Hypothalamus (tissue), 51 donors: ENCODE measurements at places on chromosomes 7 and 10.

GRCh38 chr7:71131256-71132126 is 453 bp upstream of the GALNT17 start:
- no peak for DNase-seq

GRCh38 chr7:142556740-142557139 is 192.5 kb upstream of the PRSS1 start:
- DNase-seq = no peak

DNA sequence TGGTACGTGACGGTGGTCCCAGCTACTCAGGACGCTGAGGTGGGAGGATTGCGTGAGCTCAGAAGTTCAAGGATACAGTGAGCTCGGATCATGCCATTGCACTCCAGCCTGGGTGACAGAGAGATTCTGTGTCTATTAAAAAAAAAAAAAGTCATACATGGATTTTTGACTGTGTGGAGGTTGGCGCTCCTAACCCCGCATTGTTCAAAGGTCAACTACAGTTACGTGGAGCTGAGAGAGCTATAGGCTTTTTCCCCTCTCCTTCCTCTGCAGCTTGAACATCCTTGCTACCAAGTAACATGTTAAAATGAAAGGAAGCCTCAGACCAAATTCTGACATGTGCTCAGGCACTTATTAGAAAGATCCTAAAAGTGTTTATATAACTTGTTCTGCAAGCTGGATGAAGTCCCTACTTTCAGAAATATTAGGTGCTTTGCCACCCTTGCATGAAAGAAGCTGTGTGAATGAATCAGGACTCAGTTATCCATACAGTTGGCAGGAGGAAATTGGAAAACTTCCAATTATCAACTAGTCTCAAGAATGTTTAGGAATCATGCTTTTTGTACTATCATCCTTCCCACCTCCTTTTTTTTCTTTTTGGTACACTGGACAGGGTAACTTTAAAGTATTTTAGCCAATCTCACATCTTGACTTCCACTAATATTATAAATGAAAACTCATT is 12.5 kb upstream of the ST7 start:
- DNase-seq = no peak

- DNase-seq = no peak
Observed at GRCh38 chr7:101604331-101604933, 24.7 kb downstream of the MYL10 start.

DNA sequence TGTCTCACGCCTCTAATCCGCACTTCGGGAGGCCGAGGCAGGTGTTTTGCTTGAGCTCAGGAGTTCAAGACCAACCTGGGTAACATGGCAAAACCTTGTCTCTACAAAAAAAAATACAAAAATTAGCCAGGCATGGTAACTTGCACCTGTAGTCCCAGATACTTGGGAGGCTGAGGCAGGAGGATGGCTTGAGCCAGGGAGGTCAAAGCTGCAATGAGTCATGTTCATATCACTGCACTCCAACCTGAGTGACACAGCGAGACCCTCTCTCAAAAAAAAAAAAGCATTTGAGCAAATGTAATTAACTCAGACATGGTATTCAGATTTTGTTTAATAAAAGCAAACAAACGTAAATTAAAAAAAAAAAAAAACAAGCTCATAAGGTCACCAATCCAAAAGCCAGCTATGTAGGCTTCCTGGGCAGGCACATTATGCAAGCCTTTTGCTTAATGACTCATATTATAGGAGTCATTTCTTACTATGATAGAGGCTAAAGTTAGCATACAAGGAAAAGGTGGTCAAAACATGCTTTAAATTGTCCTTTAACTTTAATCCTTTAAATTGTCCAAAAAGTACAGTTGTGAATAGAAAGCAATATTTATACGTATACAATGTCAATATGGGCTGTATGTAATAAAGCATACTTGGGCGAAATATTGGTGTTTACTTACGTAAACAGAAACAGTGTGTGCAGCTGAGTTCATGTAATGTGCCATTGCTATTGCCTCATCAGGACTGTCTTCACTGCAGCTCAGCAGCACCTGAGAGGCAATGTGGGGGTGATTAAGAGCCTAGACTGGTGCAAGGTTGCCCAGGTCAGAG is 13.0 kb downstream of the AKR1D1 start:
- DNase-seq = no peak

- no peak for DNase-seq
Observed at GRCh38 chr7:8284606-8285005, 22.6 kb upstream of the ICA1 start.

- DNase-seq = no peak
Observed at GRCh38 chr7:107838816-107839565, 36.0 kb upstream of the SLC26A3 start.

DNA sequence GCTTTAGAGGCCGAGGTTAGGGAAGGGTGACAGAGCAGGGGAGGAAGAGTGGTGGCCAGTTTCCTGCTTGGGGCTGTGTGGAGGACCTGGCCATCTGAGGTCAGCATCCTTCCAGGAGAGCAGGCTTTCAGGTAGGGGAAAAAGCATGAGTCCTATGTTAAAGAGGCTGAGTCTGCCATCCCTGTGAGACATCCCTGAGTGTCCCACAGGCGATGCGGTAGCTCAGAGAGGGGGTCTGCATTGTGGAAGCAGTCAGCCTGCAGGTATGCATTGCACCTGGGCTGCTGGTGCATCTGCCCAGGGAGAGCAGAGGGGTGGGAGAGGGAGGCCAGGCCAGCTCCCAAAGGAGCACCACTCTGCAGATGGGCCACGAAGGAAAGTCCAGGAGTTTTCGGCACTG is 282.1 kb upstream of the ZNF32 start:
- no peak for DNase-seq

- no peak for DNase-seq
Observed at GRCh38 chr10:52287866-52288265, 26.2 kb upstream of the DKK1 start.

DNA sequence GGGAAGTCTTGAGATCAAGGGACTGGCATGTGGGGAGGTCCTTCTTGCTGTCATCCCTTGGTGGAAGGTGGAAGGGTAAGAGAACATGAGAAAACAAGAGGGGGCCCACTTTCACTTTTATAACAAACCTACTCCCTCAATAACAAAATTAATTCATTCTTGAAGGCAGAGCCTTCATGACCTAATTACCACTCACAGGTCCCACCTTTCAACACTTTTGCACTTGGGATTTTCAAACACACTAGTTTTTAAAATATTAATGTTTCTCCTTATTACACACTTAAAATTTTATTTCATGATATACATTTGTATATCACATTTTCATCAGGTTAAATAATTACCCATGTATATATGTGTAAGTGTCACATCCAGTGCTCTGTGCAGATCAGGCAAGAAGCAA is 2.0 kb downstream of the ST7 start:
- no peak for DNase-seq

- DNase-seq = no peak
Observed at GRCh38 chr10:86083206-86083605, 283.4 kb downstream of the GRID1 start.

DNA sequence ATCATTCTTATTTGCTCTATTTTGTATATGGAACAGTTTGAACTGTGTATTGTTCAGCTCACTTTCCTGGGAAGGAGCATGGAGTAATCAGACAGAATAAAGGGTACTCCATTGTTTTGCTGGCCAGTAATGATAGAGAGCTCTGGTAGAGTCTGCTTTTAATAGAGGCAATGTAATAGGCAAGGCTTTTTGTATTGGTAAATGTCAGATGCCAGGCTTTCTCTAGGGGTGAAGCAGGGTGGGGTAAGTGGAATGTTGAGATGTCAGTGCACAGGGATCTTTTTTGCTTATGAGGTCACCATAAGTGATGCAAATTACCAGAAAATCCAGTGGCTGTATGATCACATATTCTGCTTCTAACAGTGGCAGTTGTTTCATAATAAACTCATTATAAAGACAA is 1088.3 kb upstream of the SORCS1 start:
- no peak for DNase-seq

- DNase-seq = no peak
Observed at GRCh38 chr10:96345222-96345621, 13.6 kb downstream of the OPALIN start.

GRCh38 chr10:71136036-71136721 is 76.2 kb upstream of the UNC5B start:
- DNase-seq = no peak

- no peak for DNase-seq
Observed at GRCh38 chr10:57696641-57697040, 571.1 kb downstream of the IPMK start.

DNA sequence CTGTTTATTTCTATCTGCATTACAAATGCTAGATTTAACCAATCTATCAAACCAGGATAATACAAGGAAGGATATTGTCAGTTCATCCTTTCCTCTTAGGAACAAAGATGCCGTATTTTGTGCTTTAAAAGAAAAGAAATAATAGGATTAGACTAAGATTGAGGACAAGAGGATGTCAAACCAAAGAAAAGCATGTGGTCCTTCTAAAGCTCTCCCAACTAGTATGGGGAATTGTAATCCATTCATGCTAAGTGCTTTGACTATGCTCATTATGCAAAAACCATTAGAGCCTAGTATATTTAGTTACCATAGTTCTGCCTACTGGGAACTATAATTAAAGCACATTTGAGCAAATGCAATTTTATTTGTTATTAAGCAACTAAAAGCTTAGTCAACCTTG is 280.2 kb downstream of the GRM8 start:
- DNase-seq = no peak

GRCh38 chr7:135617781-135618180 is 44.5 kb upstream of the STMP1 start:
- no peak for DNase-seq

GRCh38 chr10:69303632-69304051 is 25.3 kb downstream of the HK1 start:
- DNase-seq = no peak

- peak; percentile 46 for DNase-seq
Observed at GRCh38 chr7:146116521-146117222, at the start of gene CNTNAP2. Gene CNTNAP2, plus strand, starts transcription at chr7:146116801. Its CDS starts 76 bp downstream, at chr7:146116877.

- peak; percentile 67 for DNase-seq
Observed at GRCh38 chr10:63630085-63630930, 109.1 kb downstream of the REEP3 start.
